HCEC 1CT (cell line): ENCODE measurements at places on chromosomes 5 and 9.

DNA sequence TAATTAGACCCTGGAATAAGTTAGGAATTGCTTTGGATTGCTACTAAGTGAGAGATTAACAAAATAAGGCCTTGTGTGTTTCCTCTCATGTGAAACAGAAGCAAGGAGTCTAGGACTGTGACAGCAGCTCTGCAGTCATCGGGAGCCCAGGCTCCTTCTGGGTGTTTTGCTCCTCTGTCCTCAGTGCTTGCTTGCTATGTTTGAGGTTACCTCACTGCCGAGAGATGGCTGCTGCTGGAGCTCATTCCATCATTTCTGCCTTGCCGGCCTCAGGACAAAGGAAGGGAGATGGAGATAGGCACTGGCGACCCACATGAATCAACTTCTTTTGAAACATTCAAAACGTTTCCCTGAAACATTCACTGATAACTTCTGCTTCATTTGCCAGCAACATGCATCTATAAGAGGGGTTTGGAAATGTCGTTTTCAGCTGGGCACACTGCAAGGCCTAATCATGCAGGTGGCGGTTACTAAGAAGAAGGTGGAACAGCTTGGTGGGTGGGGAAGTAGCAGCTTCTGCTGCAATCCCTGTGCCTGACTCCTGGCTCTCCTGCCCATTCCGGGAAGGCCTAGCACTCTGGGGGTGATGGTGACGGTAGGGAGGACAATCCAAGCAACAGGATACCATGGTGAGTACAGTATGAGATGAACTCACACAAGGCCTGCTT is 77.2 kb upstream of the CD180 start:
- DNase-seq = no peak

- no peak for DNase-seq
Observed at GRCh38 chr5:132666310-132667123, 7.3 kb upstream of the IL4 start.

GRCh38 chr5:90640484-90641059 is 82.0 kb downstream of the ADGRV1 start:
- DNase-seq = no peak

- no peak for DNase-seq
Observed at GRCh38 chr9:126838895-126839294, 21.5 kb upstream of the ZBTB34 start.

DNA sequence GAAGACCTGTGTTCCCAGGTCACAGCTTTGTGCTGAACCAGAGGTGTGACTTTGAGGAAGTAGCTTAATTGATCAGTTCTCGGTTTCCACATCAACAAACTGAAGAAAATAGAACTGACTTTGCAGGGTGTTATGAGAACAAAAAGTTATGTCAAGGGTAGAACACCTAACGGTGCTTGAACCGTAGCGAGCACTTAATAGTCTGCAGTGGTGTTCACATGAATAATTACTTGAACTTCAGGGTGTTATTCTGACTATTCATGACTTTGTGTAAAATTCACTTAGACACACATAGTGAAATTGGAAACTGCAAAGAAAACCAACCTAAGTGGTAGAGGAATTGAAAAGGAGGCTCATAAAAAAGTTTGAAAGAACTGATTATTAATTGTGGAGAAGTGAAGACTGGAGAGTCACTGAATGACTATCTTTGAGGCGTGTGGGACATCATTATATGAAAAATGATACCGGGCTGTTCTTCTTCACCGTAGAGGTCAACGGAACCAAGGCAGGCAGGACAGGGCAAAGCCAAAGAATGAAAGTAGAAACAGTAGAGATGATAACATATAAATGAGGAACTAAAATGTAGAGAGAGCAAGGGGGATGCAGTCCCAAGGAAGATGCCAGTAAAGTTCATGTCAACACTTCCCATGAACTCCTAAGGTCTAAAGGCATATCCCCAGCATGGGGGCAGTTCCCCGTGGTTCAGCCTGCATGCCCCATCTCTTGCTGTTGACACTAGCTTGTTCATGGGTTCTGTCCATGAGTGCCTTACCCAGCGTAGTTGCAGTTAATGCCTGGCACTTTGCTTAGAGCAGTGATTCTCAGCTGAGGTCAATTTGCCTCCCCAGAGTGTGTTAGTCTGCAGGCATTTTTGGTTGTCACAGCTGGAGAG is 118.7 kb downstream of the ZNF462 start:
- no peak for DNase-seq

GRCh38 chr5:151691706-151692105 is 5.0 kb upstream of the SPARC start:
- no peak for DNase-seq

DNA sequence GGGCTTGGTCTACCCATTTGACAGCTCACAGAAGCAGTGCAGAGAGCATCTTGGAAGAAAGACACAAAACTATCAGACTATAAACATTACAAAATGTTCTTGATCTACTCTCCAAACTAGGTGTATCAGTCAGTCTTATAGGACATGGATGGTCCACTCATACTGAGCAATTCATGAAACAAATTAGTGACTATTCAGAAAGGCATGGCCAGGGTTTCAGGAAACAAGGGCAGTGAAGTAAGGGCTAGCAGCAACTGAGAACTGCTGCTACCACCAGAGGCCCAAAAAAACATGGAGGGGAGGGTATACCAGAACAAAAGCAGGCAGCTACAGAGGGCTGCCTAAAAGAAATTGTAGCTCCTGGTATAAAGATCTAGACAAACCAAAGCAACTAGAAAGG is 287.0 kb downstream of the PIK3R1 start:
- DNase-seq = peak; percentile 51

DNA sequence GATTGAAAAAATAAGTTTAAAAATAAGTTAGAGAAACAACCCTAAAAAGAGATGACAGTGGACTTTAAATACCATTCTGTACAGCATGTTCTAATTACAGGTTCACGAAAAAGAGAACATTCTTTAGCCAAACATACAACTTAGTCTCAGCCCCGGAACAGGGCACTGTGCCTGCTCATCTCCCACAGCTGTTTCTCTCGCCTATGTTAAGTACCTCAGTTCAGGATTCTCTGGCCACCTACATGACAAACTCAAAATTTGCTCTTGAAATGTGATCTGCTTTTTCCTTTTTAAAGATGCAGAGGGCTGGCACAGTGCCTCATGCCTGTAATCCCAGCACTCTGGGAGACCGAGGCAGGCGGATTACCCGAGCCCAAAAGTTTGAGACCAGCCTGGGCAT is 52.3 kb downstream of the MYO10 start:
- no peak for DNase-seq

- no peak for DNase-seq
Observed at GRCh38 chr5:31963358-31964006, 210.6 kb downstream of the GOLPH3 start.

DNA sequence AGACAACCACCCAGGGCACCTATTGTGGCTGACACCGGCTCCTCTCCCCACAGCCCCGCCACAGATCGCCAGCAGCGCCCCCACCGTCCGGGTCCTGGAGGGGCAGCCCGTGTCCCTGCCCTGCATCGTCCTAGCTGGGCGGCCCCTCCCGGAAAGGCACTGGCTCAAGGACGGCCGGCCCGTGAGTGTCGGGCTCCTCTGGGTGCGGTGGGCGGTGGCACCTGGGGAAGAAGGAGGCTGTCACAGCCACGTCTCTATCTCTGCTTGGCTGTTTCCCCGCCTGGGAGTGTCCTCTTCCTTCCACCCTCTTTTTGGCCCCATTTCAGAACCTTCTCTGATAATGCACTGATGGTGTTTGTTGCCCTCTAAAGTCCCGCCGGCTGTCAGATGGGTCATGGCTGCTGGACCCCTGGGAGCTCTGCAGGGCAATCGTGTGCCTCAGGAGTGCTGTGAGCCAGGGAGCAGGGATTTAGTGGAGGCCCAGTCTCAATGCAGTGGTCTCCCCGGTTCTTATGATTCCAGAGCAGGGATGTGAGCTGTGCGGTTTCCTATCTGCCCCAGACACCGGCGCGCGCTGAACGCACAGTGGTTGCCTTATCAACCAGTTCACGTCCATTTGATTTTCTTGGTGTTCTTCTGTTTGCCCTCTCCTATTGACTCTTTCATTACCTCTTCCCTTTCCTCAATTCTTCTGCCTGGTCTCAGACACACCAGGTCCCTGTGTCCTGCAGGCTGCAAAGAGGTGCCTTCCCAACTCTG is 55.3 kb downstream of the HMCN2 start:
- no peak for DNase-seq

DNA sequence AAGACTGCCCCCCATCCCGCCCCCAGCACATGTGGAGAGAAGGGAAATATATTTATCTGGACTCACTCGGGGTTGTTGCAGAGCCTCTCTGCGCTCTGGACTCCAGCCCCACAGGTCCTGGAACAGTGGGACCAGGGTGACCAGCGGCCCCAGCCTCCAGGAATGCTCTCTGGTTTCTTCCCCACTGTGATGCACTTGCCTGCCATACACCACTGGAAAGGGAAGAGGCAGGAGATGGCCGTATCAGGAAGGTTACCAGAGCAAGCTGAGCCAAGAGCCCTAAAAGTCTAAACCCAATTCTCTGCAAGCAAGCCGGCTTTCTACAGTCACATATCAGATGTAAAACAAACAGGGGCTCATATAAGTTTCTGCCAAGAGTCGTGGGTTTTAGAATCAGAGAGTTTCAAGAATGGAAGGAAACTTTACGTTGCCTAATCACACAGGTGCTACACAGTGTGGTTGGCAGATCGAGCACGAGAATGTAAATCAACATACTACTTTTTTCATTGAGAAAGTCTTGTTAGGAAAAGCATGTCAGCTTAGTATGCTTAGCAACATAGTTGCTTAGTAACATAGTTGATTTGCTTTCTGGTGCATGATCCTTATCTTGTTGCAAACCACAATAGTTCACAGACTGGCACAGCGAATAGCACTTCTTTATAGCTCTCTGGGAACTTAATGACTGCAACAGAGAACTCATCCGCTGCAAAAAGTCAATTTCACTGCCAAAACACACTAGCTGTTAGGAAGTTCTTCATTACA is 201.2 kb downstream of the TARS1 start:
- no peak for DNase-seq

DNA sequence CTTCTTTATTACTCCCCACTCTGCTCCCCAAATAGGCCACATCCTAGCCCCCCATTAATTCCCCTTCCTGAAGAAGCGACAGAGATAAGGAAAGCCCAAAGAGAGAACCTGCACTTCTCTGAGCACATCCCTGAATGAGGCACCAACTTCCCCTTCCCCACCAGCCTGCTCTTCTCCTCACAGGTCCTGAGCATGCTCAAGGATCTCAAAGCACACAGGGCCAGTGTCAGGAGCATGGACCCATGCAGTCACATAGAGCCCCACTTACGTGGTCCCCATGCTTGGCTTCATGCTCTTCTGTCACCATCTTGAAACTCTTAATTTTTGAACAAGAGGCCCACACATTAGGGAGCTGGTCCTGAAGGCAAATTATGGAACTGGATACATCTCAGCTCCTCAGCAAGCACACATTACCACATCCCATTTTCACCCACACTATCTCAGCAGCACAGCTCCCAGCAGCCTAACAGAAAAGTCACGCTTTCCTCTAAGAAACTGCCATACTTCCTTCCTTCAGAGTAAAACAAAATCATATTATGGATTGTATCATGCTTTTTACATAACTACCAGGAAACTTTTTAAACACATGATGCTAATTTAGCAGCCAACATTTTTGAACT is 99.8 kb downstream of the NFIB start:
- no peak for DNase-seq

DNA sequence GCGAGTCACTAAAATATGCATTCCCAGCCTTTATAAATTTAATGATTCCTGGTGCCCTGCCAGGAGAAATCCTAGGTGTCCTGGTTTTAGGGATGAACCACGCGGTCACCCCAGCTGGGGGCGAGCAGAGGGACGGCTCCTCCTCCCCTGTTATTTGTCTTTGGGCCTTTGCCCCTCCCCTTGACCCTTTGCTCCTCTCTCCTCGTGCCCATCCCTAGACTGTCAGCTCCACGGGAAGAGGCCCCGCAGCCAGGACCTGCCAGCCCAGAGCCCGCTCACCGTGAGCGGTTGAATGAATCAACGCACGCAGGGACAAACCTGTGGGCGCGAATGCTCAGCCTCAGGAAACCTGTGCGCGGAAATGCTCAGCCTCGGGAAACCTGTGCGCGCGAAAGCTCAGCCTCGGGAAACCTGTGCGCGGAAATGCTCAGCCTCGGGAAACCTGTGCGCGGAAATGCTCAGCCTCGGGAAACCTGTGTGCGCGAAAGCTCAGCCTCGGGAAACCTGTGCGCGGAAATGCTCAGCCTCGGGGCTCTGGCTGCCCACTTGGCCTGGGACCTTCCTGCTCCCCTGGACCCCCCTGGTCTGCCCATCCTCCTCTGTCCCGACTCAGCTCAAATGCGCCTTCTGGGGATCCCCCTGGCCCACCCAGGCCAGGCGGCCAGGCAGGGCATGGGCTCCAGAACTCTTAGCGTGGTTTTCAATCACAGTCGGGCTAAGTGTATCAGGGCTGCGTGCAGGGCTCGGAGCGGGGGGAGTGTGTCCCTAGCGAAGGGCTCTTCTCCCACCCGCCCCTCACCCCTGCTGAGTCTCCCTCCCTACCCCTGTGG is 140.5 kb upstream of the COL5A1 start:
- no peak for DNase-seq

DNA sequence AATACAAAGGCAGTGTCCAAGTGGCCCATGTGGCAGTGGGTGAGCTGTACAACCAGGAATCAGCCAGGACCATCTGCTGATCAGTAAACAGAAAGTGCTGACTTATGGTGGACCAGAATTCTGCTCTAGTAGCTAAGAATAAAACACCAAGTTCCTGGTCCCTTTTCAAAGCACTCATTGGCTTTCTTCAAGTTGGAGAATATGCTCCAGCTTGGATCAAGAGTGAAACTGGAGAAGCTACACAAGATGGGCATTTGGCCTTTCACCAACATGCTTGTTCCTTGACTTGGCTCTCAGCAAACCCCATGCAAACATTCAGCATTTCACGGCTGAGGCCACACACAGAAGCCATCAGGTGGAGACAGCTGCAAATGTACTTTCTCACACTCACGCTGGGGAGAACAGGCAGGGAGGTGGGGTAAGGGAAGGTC is 32.1 kb downstream of the MARCHF3 start:
- DNase-seq = peak; percentile 47

DNA sequence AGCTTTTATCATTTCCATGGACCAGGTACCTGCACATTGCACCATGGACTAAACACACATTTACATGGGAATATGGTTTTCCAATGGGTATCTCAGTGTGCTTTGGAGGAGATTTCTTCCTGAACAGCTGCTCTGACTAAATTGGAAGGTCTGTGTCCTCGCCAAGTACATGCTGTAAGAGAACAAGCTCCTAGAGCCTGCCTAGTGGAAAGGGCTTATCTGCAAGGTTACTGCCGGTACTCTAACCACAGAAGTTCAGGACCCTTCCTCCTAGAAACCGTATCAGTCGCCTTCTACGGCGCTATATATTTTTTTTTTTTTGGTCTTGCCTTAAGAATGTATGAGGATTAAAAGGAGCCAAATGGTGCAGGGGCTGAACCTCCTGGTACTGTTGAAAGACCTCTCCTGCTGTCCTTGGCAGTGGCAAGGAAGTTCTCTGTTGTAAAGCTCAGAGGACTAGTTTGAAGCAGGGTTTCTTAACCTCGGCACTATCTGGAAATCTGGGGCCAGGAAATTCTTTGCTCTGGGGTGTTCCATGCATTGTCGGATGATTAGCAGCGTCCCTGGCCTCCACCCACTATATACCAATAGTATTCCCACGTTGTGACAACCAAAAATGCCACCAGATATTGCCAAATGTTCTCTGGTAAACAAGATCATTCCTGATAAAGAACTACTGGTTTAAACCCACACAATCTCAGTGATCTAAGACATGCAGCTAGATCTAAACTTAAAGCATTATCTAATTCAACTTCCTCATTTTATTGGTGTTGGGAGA is 107.4 kb downstream of the FBXO38 start:
- DNase-seq = no peak

GRCh38 chr5:132365213-132365612 is 4.3 kb upstream of the SLC22A5 start:
- DNase-seq = peak; percentile 79

GRCh38 chr5:79471556-79471955 is 42.4 kb downstream of the HOMER1 start:
- DNase-seq = no peak
